Psoas muscle (tissue), 8 donors: ENCODE measurements at places on chromosomes 4 and X.
A peak's percentile ranks its signal among the peaks of the same experiment; 100 is the strongest.

DNA sequence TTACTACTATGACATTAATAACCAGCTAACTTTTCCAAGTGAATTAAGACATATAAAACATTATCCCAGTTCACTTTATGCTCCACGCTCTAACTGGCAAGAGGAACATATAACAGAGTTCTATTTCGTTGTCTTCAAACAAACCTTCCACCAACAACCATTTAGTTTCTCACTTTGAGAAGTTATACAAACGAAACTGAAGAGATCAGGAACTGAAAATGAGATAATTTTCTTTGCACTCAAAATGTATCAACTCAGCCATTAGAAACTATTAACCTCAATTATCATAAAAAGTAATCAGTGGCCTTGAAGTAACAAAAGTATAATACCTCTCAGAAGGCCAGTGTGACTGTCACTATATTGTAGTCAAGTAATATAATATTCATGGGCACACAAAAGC is 70.1 kb downstream of the CHM start:
- no peaks in the 10 kb centered on the region for H3K27me3 ChIP-seq
- peaks cover 24% of the 10 kb centered on the region for H3K36me3 ChIP-seq
- H3K4me3 ChIP-seq: no peak overlapping the region

DNA sequence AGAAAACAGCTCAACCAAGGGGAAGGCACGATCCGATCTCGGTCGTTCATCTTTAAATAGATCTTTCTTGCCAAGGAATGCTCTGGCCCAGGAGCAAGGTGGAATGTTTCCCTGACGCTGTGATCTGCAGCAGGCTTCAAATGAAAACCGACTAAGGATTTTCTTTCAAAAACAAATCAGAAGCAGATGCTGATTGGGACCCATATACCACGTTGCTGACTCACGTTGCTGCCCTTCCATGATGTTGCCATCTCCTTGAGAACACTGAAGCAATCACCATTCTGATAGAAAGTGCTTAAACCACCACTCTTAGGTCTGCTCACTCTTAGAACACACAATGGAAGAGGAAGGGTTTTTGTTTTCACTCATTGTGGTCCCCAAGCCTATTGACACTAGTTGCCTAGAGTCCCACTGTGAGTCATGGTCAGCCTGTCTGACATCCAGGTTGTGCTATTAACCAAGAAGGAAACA is 26.1 kb downstream of the LAMTOR3 start:
- peak overlapping the region; percentile 77 for H3K27ac ChIP-seq
- H3K27me3 ChIP-seq: no peaks in the 10 kb centered on the region
- no peaks in the 10 kb centered on the region for H3K36me3 ChIP-seq

DNA sequence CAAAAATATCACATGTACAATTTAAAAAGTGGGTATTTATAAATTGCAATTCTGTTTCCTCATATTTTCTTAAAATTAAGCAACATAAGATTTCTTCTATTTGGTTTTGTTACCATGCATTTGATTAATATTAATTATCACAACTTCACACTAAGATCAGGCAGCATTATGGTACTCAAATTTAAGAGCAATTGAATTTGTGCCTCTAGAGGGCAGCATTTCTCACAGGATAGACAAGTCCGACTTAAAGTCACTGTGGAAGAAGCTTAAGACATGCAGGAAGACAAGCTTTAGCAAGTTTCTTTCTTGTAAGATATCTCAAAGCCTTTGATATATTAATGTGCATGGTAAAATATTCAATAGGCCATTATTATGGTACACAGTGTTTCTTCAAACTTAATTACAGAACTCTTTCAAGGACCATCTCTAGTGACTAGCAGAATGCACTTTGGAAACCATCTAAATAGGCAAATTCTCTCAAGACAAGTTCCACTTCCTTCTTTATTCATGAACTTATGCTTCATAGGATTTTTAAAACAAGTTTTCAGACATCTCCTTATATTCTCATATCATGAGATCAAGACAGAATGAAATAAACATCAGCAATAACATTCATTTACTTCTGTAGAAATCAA is 35.0 kb downstream of the FBXW7 start:
- H3K4me3 ChIP-seq: no peak overlapping the region
- no peaks in the 10 kb centered on the region for H3K4me1 ChIP-seq
- H3K36me3 ChIP-seq: no peaks in the 10 kb centered on the region
- no peaks in the 10 kb centered on the region for H3K27me3 ChIP-seq
- no peak overlapping the region for H3K27ac ChIP-seq

DNA sequence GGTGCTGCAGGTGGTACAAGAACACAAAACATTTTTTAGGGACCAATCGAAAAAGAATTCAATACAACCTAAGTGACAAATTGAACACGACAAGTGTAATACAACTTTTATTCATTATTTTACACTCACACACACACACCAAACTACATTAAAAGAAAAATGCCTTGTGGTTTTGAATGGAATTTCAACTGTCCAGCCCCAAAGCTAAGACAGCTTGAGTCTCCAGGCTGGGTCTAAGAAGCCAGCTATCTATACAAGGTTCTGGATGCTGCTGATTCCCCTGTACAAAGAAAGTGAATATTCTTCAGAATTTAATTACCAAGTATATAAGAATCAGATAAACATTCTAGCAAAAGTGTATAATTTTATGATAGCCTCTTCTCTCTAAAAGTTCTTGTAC is 118.2 kb downstream of the PPP3CA start:
- no peak overlapping the region for H3K27ac ChIP-seq
- H3K27me3 ChIP-seq: no peaks in the 10 kb centered on the region
- H3K4me3 ChIP-seq: no peak overlapping the region
- H3K4me1 ChIP-seq: peaks cover 55% of the 10 kb centered on the region

DNA sequence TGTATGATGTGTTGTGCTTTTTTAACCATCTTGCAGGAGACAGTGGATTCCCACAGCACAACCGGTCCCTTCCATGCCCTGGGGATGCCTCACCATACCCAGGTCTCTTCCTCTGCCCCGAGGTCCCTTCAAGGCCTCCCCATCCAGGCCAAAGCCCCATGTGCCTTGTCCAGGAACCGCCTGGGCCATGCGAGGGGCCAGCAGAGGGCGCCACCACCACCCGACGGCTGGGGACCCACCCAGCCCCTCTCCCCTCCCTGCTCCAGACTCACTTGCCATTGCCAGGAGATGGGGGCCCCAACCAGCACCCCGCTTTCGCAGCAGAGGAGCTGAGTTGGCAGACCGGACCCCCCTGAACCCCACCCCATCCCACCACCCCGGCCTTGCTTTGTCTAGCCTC is 485.5 kb downstream of the TRAM1L1 start:
- no peaks in the 10 kb centered on the region for H3K4me1 ChIP-seq
- no peaks in the 10 kb centered on the region for H3K36me3 ChIP-seq
- no peak overlapping the region for H3K27ac ChIP-seq
- DNase-seq: peak; percentile 37
- no peaks in the 10 kb centered on the region for H3K27me3 ChIP-seq
- H3K4me3 ChIP-seq: no peak overlapping the region

GRCh38 chr4:57220172-57220571 is 110.0 kb upstream of the IGFBP7 start:
- no peak overlapping the region for H3K4me3 ChIP-seq
- H3K27me3 ChIP-seq: no peaks in the 10 kb centered on the region
- no peaks in the 10 kb centered on the region for H3K36me3 ChIP-seq

GRCh38 chrX:102491766-102492165 is 20.2 kb upstream of the TCP11X2 start:
- no peaks in the 10 kb centered on the region for H3K36me3 ChIP-seq
- no peak overlapping the region for H3K4me3 ChIP-seq
- no peak overlapping the region for H3K27ac ChIP-seq
- peaks cover 5% of the 10 kb centered on the region for H3K27me3 ChIP-seq
- no peaks in the 10 kb centered on the region for H3K4me1 ChIP-seq

DNA sequence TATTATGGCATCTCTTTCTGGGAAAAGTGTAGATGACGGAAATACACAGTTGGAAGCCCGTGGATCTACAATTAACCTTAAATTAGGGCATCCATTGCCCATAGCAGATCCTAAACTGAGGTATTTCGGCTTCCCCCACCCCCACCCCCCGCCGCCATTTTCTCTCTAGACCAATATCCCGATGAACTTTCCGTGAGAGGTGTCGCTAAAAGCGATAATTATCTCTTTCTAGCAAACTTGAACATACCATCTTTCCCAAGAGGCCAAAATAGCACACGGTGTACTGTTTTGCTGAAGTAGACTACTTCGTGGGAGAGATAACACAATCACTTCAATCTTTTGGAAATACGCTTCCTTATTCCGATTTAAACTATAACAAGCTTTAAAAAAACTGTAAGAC is 554 bp downstream of the KLHL15 start:
- no peaks in the 10 kb centered on the region for H3K36me3 ChIP-seq
- H3K4me1 ChIP-seq: no peaks in the 10 kb centered on the region
- H3K27me3 ChIP-seq: peaks cover 13% of the 10 kb centered on the region
- H3K4me3 ChIP-seq: peak overlapping the region; percentile 85
- DNase-seq: no peak

GRCh38 chr4:56512166-56512565 is 6.6 kb downstream of the ARL9 start:
- H3K4me1 ChIP-seq: no peaks in the 10 kb centered on the region
- DNase-seq: no peak
- H3K27ac ChIP-seq: no peak overlapping the region
- H3K36me3 ChIP-seq: no peaks in the 10 kb centered on the region
- no peak overlapping the region for H3K4me3 ChIP-seq

DNA sequence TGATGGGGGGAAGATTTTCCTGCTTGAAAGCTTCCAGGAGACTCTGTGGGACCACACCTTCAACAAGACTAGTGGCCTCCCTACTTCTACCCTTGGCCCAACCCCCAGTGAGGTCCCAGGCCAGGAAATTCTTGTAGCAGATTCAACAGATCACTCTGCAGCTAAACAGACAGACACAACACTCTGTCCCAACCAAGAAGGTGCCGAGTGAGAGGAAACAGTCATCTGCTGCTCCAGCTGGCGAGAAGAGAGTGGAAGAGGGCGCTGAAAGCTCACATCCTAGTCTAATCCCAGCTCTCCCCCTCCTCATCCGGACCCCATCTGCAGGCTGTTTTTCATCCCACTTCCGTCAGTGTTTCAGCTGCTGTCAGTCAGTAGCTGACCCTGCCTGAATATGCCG is 63.4 kb downstream of the CHRDL1 start:
- H3K36me3 ChIP-seq: no peaks in the 10 kb centered on the region
- no peak for DNase-seq
- H3K27ac ChIP-seq: no peak overlapping the region
- H3K27me3 ChIP-seq: peaks cover 22% of the 10 kb centered on the region
- H3K4me1 ChIP-seq: no peaks in the 10 kb centered on the region
- H3K4me3 ChIP-seq: no peak overlapping the region

GRCh38 chrX:13717700-13718472 is 16.5 kb downstream of the TRAPPC2 start:
- H3K27me3 ChIP-seq: no peaks in the 10 kb centered on the region
- H3K4me3 ChIP-seq: no peak overlapping the region
- H3K36me3 ChIP-seq: peaks cover 15% of the 10 kb centered on the region
- peaks cover 13% of the 10 kb centered on the region for H3K4me1 ChIP-seq

DNA sequence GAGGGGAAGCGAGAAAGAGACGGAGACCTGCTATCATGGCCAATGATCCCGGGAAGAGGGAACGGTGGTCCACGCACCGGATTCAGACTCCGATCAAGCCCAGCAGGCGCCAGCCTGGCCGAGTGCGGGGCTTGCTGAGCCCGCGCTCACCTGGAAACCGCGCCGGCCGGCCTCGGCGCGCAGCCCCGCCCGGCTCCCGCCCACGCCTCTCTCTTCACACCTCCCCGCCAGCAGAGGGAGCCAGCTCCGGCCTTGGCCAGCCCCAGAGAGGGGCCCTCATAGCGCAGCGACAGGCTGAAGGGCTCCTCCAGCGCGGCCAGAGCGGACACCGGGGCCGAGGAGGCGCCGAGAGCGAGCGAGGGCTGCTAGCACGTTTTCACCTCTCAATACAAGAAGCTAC is 36.8 kb upstream of the SPANXN2 start:
- H3K4me3 ChIP-seq: no peak overlapping the region
- H3K4me1 ChIP-seq: no peaks in the 10 kb centered on the region
- no peak for DNase-seq
- no peaks in the 10 kb centered on the region for H3K36me3 ChIP-seq
- H3K27ac ChIP-seq: no peak overlapping the region

DNA sequence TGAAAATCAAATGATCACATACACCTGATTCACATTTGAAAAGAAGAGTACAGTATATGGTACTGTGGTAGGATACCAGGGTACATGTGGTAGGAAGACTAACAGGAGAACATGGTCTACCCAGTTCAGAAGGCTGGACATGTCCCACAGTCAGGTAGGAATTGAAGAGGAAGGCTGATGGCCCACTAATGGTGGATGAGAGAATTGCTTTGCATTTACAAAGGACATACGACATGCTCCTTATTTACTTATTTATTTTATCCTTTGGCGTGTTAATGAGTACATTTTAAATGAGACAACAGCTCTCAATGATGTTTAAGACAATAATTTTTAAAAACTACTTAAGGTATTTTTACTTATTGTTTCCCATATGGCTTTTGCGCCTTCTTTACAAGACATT is 106.7 kb upstream of the BMP2K start:
- no peaks in the 10 kb centered on the region for H3K27me3 ChIP-seq
- H3K4me1 ChIP-seq: peaks cover 5% of the 10 kb centered on the region
- no peak for DNase-seq
- H3K36me3 ChIP-seq: no peaks in the 10 kb centered on the region
- H3K4me3 ChIP-seq: no peak overlapping the region

GRCh38 chr4:46956451-46956850 is 36.9 kb downstream of the GABRA4 start:
- no peaks in the 10 kb centered on the region for H3K4me1 ChIP-seq
- no peaks in the 10 kb centered on the region for H3K36me3 ChIP-seq
- H3K4me3 ChIP-seq: no peak overlapping the region
- DNase-seq: no peak

GRCh38 chr4:33073811-33074210 is 2353.6 kb downstream of the PCDH7 start:
- H3K4me1 ChIP-seq: no peaks in the 10 kb centered on the region
- no peak overlapping the region for H3K4me3 ChIP-seq
- no peaks in the 10 kb centered on the region for H3K36me3 ChIP-seq
- no peaks in the 10 kb centered on the region for H3K27me3 ChIP-seq
- no peak for DNase-seq

DNA sequence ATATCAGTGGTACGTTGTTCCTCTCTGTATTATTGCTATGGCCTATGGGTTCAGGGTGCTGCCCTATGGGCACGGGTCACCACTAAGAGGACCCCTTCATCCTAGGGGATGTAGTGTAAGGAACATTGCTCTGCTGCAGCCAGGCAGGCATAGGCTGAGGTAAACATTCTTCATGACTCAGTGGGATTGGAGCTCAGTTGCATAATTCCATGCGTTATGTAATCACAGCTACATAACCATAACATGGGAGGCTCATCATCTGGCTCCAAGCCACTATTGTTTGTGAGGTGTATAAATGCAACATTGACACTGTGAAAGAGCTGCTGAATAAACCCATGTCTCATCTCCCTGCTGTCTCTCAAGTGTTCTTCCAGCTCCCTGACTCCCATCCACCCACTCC is 375.2 kb downstream of the MAGEE1 start:
- peaks cover 3% of the 10 kb centered on the region for H3K27me3 ChIP-seq
- DNase-seq: no peak
- H3K27ac ChIP-seq: no peak overlapping the region
- no peaks in the 10 kb centered on the region for H3K36me3 ChIP-seq
